Left cardiac atrium (tissue), 4 donors: ENCODE measurements at places on chromosomes 2 and 18. TPM values are rescaled to one million over a fixed set of nuclear protein-coding genes. Genes with fewer than 3 reads are reported as not detected.

- no peak for DNase-seq
Observed at GRCh38 chr2:1997409-1997808, 253.1 kb upstream of the PXDN start.

DNA sequence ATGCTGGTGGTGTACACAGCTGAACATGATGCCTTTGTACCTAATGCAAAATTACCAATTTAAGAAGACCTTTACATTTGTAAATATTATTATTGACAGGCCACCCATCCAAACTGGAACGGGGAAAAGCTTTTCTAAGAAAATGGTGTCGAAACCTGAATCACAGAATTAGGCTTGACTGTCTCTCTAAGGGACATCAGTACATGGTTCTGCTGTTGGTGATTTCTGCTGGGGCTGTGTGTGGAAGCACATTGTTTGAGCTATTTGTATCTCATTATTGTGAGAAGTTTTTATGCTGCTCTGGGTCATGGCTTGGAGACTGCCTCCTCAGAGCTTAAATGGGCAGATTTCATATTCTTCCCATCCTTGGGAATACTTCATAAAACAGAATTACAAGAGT is 420.9 kb upstream of the POU3F3 start:
- no peak for DNase-seq

GRCh38 chr2:81583311-81584108 is 1279.0 kb upstream of the LRRTM1 start:
- no peak for DNase-seq

- no peak for DNase-seq
Observed at GRCh38 chr2:42055573-42056514, 8.0 kb downstream of the PKDCC start.

DNA sequence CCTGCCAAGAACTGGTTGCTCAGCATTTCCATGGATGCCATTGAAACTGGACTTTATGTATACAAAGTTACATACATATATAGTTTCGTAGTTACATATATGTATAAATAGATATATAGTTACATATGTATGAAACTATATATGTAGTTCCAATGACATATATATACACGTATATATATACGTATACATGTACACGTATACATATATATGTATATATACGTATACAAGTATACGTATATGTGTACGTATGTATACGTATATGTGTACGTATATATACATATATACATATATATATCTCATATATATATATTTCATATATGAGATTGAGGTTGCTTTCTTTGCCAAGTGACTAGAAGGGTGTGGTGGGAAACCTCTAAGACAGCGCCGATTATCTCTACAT is 10.6 kb upstream of the TMEM131 start:
- no peak for DNase-seq

DNA sequence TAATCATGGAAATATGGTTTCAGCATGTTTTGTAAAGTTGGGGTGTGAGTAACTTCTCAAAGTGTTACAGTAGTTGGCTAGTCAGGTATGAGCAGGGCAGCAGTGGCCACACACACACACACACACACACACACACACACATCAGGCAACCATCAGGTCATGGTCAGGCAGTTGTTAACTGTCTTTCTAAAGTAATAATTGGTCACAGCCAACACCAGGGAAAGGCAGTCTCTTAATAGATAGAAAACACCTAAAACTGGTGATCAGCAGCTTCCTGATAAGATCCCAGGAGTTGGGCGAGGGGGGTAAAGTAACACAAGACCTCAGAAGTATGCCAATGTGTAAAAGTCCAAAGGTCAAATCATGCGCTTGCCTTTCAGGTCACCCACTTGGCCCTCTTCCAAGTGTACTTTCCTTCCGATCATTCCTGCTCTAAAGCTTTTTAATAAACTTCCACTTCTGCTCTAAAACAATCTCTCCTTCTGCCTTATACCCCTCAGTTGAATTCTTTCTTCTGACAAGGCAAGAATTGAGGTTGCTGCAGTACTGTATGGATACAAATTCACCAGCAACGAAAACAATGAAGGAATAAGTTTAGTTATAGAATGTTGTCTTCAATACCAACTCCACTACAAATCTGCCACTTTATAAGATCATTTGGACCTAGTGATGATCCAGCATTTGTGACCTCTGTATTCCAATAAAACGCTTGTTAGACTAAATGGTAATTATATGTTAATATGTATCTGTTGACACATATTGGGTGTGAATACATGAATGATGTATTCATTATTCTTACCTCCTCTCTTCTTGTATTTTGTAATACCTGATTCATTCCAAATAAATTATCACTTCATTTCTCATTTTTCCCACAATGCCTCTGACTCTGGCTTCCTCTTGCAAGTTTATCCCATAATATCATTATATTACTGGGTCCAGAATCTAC is 254.3 kb downstream of the METTL4 start:
- no peak for DNase-seq

DNA sequence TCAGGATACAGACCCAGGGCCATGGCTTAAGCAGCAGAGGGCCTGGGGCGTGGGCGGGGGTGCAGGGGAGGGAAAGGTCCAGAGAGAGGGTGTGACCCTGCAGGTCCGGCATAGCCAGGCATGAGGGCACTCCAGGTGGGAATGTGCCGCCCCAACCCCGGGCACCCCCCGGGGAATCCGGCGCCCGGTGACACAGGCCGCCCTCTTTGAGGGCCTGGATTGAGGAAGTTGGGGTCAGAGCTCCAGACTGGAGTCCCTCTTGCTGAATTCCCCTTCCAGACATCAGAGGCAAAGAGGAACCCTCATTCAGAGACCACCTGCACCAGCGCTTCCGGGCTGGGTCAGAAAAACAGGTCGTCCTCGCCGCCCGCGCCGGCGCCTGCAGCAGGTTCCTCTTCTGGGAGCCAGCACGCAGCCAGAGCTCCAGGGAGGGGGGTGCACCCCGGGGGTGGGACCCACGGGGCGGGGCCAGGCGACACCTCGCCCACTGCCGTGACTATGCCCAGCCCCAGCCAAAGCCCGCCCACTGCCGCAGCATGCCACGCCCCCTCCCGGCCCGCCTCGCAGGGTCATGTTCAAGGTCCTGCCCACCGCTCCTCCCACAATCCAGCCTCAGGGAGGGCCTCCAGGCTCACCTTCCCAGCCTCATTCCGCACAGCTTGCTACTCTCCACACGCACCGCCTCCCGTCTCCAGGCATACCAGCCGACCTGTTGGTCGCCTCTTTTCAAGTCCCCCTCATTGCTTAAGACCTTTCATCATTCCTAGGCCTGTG is 98.3 kb upstream of the ID2 start:
- peak; percentile 94 for DNase-seq

DNA sequence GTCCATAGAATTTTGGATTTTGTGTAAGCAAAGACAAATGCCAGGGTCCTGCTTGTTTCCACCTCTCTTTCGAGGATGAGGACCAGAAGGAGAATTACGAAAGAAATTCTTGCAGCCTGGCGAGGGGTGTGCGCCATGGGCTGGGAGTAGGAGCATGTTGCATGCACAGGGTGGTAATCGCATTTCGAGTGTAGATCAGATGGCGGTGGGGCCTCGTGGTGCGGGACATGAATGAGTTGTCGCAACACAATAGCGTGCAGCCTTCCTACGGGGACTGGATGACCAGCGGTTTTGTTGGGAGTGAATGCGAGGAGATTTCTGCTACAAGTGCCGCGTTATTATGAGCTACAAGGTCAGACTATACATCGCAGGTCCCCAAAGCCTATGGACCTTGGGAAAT is 4.2 kb upstream of the EN1 start:
- DNase-seq, result no peak

- DNase-seq, result no peak
Observed at GRCh38 chr2:165924946-165925345, 28.6 kb downstream of the TTC21B start.

GRCh38 chr2:8794923-8795825 is 42.2 kb downstream of the KIDINS220 start:
- DNase-seq, result no peak

GRCh38 chr2:17757321-17757720 is 3.4 kb downstream of the GEN1 start:
- DNase-seq, result no peak

DNA sequence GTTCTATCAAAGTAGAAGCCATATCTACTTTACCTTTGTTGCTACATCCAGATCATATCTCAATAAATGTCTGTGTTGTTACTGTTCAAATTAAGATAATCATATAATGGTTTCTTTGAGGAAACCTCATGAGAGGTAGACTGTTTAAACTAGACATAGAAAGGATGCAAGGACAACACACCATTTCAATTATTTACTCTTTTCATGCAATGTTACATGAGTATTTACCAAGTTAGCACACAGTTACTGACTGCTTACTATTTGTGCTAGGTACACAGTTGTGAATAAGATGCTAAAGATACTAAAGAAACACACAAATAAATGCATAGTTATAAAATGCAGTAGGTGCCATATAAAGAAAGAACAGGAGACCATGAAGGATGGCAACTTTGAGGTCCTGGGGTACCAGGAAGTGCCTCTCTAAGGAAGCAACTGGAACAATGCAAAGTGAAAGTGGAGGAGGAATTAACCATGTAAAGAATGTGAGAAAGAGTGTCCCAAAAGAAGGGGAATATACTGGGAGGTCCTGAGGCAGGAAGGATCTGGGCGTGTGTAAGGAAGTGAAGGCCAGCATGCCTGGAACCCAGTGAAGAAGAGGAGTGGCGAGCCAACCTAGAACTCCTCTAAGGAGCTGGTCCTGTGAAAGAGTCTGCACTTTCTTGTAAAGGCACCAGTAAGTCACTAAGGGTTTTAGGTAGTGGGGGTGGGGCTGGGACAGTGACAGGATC is 39.4 kb downstream of the RBMS1 start:
- DNase-seq, result no peak

GRCh38 chr18:53142005-53142404 is 802.0 kb downstream of the DCC start:
- no peak for DNase-seq

- no peak for DNase-seq
Observed at GRCh38 chr18:77495982-77496690, 246.5 kb downstream of the GALR1 start.

GRCh38 chr18:49520661-49521145 is 33.7 kb upstream of the C18orf32 start:
- no peak for DNase-seq

Gene C2orf78
- total RNA-seq, result not detected

Gene SGPP2
- 5.4 TPM for total RNA-seq

Gene SLC5A7
- not detected for total RNA-seq

Gene KRTCAP3
- not detected for total RNA-seq

Gene MC2R
- total RNA-seq, result not detected

Gene EMX1
- not detected for total RNA-seq

Gene RGPD4
- not detected for total RNA-seq

Gene CCT7
- 181 TPM for total RNA-seq
